ENCODE measurements at places on chromosomes 4 and X. TPM values are rescaled to one million over a fixed set of nuclear protein-coding genes. Genes with fewer than 3 reads are reported as not detected.
A peak's percentile ranks its signal among the peaks of the same experiment; 100 is the strongest.

CLNK gene
- total RNA-seq = not detected

DDX53 gene
- not detected for total RNA-seq

FGF5 gene
- total RNA-seq = 0.05 TPM

ERCC6L gene
- total RNA-seq = not detected

- no peak for DNase-seq
- no peak overlapping the region for H3K4me3 ChIP-seq
- H3K4me1 ChIP-seq = no peaks in the 10 kb centered on the region
Observed at GRCh38 chr4:152308951-152309350, 226.9 kb downstream of the FBXW7 start.

ARAP2 gene
- 1.5 TPM for total RNA-seq

- no peaks in the 10 kb centered on the region for H3K27me3 ChIP-seq
- no peak overlapping the region for H3K27ac ChIP-seq
- no peak overlapping the region for H3K4me3 ChIP-seq
- peaks cover 4% of the 10 kb centered on the region for H3K4me1 ChIP-seq
- DNase-seq = no peak
- H3K36me3 ChIP-seq = no peaks in the 10 kb centered on the region
Observed at GRCh38 chr4:147367891-147368290, 113.0 kb upstream of the EDNRA start.

TCP11X2 gene
- total RNA-seq = not detected

- no peak overlapping the region for H3K4me3 ChIP-seq
- H3K36me3 ChIP-seq = no peaks in the 10 kb centered on the region
- DNase-seq = no peak
- no peaks in the 10 kb centered on the region for H3K4me1 ChIP-seq
Observed at GRCh38 chrX:55867708-55868107, 150.2 kb downstream of the RRAGB start.

CNOT6L gene
- 23.6 TPM for total RNA-seq

DNA sequence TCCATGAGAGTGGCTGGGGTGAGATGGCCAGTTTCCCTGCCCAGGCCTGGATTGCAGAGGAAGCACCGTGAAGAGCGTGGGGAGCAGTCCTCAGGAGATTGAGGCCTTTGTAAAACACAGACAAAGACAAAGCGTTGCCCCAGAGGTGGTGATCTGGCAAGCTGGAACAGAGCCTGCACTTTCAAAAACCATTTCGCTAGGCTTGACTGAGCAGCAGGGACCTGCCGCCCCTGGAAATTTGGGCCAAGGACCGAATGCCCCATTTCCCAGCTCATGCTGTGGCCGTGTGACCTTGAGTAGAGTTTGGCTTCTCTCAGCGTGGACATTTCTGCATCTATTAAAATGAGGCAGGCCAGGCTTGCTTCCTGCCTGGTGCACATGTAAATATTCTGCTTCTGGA is 381.4 kb downstream of the BCOR start:
- H3K4me3 ChIP-seq = no peak overlapping the region
- H3K36me3 ChIP-seq = no peaks in the 10 kb centered on the region
- H3K4me1 ChIP-seq = no peaks in the 10 kb centered on the region

SCD5 gene
- 1.7 TPM for total RNA-seq

- H3K27ac ChIP-seq = no peak overlapping the region
- peak; percentile 11 for DNase-seq
- no peak overlapping the region for H3K4me3 ChIP-seq
Observed at GRCh38 chr4:164731827-164732474, 22.0 kb upstream of the SMIM31 start.

KLHL4 gene
- total RNA-seq = 2.5 TPM

DNA sequence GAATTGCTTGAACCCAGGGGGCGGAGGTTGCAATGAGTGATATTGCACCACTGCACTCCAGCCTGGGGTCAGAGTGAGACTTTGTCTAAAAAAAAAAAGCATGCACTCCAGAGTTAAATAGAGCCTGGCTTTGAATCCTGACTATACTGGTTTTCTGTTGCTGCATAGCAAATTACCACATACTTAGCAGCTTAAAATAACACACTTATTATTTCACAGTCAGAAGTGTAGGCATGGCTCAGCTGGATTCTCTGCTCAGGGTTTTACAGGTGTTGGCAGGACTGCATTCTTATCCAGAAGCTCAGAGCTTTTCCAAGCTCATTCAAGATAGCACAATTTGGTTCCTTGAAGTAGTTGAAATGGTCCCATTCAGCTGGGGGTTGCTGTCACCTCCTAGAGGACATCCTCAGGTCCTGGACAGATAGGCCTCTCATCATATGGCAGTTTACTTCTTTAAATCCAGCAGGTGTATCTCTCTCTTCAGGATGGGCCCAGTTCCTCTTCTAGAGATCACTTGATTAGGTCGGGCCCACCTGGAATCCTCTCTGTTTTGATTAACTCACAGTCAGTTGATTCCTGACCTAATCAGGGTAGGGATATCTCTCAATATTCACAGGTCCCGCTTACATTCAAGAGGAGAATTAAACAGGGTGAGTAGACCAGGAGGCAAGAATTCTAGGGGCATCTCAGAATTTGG is 26.8 kb downstream of the DOCK11 start:
- H3K27ac ChIP-seq = peak overlapping the region; percentile 2
- H3K4me1 ChIP-seq = no peaks in the 10 kb centered on the region
- no peaks in the 10 kb centered on the region for H3K27me3 ChIP-seq
- no peak for DNase-seq
- H3K36me3 ChIP-seq = no peaks in the 10 kb centered on the region

POF1B gene
- total RNA-seq = 4.6 TPM

RPA4 gene
- total RNA-seq = 0.16 TPM

DNA sequence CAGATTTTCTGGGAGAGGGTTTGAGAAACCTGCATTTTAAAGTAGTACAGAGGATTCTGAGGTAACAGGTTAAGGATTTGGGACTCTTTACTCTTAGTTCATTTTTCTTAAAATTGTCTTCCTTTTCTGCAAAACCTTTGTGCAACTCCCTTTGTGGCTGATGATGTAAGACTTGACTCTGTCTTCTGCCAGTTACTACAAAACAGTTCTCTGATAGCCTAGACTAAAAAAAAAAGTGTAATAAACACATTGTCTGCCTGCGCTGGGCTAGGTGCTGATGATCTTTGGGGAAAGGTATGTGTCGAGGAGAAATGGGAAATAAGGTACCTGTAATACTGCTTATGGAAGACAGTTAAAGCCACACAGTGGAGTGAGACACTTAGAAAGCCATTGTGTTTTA is 28.7 kb downstream of the IL13RA1 start:
- no peaks in the 10 kb centered on the region for H3K36me3 ChIP-seq
- no peak overlapping the region for H3K4me3 ChIP-seq
- H3K27me3 ChIP-seq = no peaks in the 10 kb centered on the region
- DNase-seq = no peak
- no peak overlapping the region for H3K27ac ChIP-seq

GRCh38 chr4:144787365-144788258 is 141.7 kb downstream of the HHIP start:
- no peaks in the 10 kb centered on the region for H3K36me3 ChIP-seq
- no peak for DNase-seq
- no peak overlapping the region for H3K4me3 ChIP-seq
- no peak overlapping the region for H3K27ac ChIP-seq
- H3K27me3 ChIP-seq = no peaks in the 10 kb centered on the region

GRCh38 chr4:84099599-84099998 is 399.5 kb downstream of the NKX6-1 start:
- no peaks in the 10 kb centered on the region for H3K36me3 ChIP-seq
- H3K4me3 ChIP-seq = no peak overlapping the region
- H3K4me1 ChIP-seq = no peaks in the 10 kb centered on the region
- no peak overlapping the region for H3K27ac ChIP-seq
- no peaks in the 10 kb centered on the region for H3K27me3 ChIP-seq
- no peak for DNase-seq

- H3K4me3 ChIP-seq = peak overlapping the region; percentile 49
- DNase-seq = peak; percentile 12
- H3K27me3 ChIP-seq = no peaks in the 10 kb centered on the region
- H3K36me3 ChIP-seq = peaks cover 11% of the 10 kb centered on the region
- H3K4me1 ChIP-seq = peaks cover 28% of the 10 kb centered on the region
- H3K27ac ChIP-seq = peak overlapping the region; percentile 92
Observed at GRCh38 chrX:119573840-119574393, 446 bp upstream of the UBE2A start.

- peak overlapping the region; percentile 95 for H3K27ac ChIP-seq
- no peaks in the 10 kb centered on the region for H3K27me3 ChIP-seq
- H3K4me1 ChIP-seq = peaks cover 4% of the 10 kb centered on the region
- no peaks in the 10 kb centered on the region for H3K36me3 ChIP-seq
- peak; percentile 17 for DNase-seq
- no peak overlapping the region for H3K4me3 ChIP-seq
Observed at GRCh38 chrX:136768469-136769084, 12.2 kb downstream of the ARHGEF6 start.

GRCh38 chrX:53440101-53440500 is 5.9 kb upstream of the HSD17B10 start:
- H3K4me1 ChIP-seq = peaks cover 12% of the 10 kb centered on the region
- H3K27me3 ChIP-seq = peaks cover 76% of the 10 kb centered on the region
- DNase-seq = no peak
- H3K4me3 ChIP-seq = no peak overlapping the region

DNA sequence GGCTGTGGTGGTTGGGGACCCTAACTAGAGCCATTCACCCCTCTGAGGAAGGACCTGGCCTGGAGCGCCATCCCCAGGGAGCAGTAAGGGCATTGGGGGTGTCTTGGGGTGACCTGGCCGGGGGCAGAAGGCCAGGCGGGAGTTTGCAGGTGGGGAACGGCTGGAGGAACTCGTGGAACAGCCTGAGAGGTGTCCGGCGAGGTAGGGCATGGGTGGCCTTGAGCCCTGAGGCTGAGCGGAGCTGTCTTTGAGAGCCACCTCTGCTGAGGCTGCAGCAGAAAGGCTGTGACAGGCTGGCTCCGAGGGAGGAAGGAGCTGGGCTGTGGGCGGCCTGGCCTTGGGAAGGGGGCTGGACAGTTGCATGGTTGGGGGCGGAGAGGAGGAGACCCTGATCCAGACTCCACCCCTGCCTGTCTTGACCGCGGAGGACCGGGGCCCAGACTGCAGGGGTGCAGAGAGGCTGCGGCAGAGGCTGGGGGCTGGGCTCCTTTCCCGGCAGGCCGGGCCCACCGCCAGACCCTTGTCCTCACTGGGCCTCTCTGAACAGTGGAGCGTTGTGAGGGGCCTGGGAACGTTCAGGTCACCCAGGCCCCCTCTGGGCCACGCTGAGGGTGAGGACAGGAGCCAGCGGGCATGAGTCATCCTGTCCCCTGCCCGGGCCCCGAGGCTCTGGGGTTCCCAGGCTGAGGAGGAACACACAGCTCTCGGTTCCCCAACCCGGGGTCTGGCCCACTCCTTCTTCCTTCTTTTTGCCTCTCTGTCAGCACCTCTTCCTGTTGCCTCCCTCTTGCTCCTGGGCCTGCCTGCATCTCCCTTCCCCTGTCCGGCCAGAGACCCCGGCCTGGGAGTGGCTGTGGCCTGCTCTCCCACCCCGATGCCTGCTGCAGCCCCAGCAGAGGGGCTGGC is 8.1 kb downstream of the SH3BP2 start:
- H3K4me3 ChIP-seq = peak overlapping the region; percentile 14
- no peaks in the 10 kb centered on the region for H3K27me3 ChIP-seq
- peaks cover 92% of the 10 kb centered on the region for H3K4me1 ChIP-seq
- peak overlapping the region; percentile 77 for H3K27ac ChIP-seq
- H3K36me3 ChIP-seq = no peaks in the 10 kb centered on the region
- DNase-seq = peak; percentile 82

DNA sequence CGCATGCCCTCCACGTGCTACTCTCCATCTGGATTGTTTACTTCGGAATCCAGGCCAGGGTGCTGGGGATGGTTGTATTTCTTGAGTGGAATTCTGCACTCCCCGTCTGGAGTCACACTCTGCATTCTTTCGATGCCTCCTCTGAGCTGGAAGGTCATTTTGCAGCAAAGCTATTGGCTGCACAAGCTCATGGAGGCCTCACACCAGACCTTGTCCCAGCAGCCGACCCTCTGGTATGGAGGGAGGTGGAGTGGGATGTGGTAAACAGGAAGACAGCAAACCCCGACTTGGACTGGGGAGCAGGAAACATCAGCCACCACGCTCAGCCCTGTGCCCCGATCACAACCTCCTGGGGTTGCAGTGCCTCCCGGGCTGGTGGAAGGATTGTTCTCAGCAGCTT is 225.3 kb upstream of the LNX1 start:
- no peaks in the 10 kb centered on the region for H3K36me3 ChIP-seq
- H3K4me3 ChIP-seq = no peak overlapping the region
- H3K4me1 ChIP-seq = no peaks in the 10 kb centered on the region
- no peaks in the 10 kb centered on the region for H3K27me3 ChIP-seq

DNA sequence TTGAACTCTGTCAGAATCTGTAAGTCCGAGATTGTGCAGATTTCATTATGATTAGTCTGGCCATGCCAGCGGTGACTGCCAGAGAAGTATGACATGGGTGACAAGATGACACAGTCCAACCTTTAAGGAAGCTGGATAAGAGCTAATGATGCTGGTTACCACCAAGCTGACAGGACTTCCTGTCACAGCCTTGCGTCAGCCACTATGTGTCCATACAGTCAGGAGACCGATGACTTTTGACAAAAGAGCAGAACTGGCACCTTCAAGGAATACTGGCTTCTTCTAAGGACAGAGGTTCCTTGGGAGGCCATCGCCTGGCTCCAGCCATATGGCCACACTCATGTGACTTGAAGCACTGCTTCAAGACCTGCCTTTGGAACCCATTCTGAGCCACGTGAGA is 67.2 kb upstream of the TFDP3 start:
- H3K36me3 ChIP-seq = no peaks in the 10 kb centered on the region
- H3K27ac ChIP-seq = no peak overlapping the region
- H3K4me1 ChIP-seq = no peaks in the 10 kb centered on the region
- DNase-seq = no peak

- no peak for DNase-seq
- H3K4me3 ChIP-seq = no peak overlapping the region
Observed at GRCh38 chr4:177281351-177281909, 28.2 kb upstream of the NEIL3 start.

DNA sequence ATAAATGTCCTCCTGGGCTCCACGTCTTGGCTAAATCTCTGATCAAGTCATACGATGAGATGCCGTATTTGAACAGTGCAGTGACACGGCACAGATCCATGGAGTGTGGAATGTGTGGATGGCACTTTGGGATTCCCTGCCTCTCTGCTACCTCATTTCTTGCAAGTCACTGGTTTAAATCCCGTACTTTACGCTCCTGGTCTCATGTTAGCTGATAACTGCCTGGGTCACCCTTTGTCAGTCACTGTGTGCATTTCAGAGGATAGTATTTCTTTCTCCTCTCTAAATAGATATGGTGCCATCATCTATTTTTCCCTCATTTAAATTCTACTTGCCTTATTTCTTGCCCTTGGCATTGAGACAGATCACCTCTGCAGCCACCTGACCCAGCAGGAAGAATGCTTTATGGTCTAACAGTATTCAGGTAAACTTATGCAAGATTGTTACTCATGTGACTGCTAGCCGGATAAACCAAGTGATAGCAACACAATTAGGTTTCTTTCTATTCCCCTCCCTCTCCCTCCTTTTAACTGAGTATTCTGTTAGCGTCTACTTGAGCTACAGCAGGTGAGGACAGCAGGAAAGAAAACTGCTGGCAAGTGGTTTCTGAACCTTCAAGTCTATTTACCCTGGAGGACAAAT is 2.8 kb downstream of the EGF start:
- DNase-seq = no peak
- H3K36me3 ChIP-seq = no peaks in the 10 kb centered on the region
- H3K27me3 ChIP-seq = no peaks in the 10 kb centered on the region
- peak overlapping the region; percentile 44 for H3K4me3 ChIP-seq
